ENCODE measurements at places on chromosomes 3 and 15.

- DNase-seq: no peak
Measured at GRCh38 chr3:42708611-42709151, 6.1 kb upstream of the HHATL start.

DNA sequence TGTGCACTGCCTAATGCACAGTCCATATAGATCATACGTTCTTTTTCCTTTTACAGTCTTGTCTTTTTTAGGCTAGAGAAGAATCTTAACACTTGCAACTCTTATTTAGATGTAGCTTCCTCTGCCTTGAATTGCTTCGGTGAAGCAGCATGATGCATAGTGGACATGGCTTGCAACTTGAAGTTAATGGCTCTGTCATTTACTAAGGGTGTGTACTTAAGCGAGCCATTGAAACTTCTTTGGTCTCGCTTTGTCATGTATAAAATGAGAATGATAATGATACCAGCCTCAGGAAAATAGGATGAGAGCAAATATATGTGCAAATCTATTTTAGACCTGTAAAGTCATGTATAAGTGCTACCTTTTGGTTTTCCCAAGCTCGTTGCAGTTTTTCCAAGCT lies 147.4 kb downstream of the GHSR start:
- DNase-seq: no peak

GRCh38 chr3:50164984-50165909 lies 10.1 kb downstream of the SEMA3F start:
- DNase-seq: no peak

GRCh38 chr3:52379610-52380009 lies 63.5 kb downstream of the DNAH1 start:
- no peak for DNase-seq

- peak; percentile 9 for DNase-seq
Measured at GRCh38 chr3:104428337-104428925, 938.3 kb upstream of the ALCAM start.

DNA sequence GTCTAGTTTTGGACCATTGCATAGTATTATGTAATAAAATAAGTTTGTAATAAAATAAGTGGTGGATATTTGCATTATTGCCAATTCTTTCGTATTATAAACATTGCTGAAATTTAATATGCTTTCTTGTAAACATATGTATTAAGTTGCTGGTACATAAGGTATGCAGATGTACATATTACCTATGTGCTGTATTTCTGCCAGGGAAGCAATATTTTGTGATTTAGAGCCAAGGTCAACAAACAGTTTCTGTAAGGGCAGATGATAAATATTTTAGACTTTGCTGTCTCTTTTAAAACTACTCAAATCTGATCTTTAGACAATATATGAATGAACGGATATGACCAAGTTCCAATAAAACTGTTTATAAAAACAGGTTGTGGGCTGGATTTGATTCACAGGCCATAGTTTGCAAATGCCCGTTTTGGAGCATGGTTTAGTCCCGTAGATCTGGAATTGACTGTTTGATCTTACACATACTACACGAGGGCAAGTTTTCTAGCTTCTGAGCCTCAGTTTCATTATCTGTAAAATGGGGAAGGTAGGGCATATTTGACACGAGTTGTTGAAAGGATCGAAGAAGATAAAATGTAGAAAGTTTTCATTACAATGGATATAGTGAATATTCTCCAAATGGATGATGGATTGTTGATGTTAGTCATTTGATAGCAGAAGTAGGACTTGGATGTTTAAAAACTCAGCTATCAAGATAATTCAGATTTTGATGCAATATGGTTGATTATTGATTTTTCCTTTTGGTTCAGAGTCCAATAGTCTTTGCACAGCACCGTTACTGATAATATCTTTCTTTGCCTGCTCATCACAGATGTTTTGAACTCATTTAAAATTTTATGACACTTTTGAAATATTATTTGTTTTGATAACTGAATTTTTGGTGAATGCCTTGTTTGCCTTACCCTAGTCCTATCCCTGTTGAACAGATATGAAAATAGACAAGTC lies 394.6 kb downstream of the FEZF2 start:
- no peak for DNase-seq

GRCh38 chr3:24389108-24390090 lies 105.3 kb downstream of the THRB start:
- no peak for DNase-seq

Measured in NCI-H1048 (cell line).